ENCODE measurements at places on chromosomes 7 and 10.

GRCh38 chr7:3002631-3003030 is 41.0 kb downstream of the CARD11 start:
- DNase-seq = no peak

- DNase-seq = no peak
These were observed 84.1 kb upstream of the PRR15 start for GRCh38 chr7:29479301-29480200.

DNA sequence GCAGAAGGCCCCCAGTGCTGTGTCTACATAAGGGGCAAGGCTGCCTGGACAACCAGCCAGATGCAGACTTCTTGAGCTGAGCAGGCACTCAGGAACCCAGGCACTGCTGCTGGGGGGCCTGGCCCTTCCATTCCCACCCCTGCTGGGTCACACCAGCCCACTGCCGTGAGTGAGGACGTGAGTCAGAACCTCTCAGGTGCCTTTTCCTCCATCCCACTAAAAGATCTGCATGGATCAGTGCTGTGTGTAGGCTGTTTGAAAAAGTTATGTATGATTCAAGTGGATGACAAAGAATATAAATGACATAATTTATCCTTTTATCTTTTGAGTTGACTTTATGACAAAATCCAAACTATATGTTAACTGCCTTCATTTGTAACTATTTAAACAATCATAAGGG is 499.3 kb downstream of the INHBA start:
- DNase-seq = no peak

DNA sequence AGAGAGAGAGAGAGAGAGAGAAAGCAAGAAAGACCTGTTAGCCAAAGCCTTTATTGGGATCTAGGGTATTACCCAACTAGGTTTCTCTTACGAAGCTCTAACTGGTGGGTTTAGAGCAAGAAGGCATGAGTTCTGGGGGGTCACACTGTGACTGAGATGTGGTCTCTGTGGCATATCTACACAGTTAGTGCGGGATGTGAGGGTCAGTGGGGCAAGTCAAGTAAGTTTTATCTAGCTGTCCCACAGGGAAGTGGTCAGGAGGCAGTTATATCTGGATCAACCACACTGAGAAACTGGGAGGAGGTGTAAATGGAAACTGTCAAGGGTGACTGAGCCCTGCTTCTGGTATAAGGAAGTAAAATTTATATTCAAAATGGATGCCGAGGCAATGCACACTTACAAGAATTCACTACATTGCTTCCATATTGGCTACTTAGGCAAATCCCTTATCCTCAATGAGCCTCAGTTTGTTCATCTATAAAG is 331.6 kb upstream of the HPS1 start:
- DNase-seq = no peak

DNA sequence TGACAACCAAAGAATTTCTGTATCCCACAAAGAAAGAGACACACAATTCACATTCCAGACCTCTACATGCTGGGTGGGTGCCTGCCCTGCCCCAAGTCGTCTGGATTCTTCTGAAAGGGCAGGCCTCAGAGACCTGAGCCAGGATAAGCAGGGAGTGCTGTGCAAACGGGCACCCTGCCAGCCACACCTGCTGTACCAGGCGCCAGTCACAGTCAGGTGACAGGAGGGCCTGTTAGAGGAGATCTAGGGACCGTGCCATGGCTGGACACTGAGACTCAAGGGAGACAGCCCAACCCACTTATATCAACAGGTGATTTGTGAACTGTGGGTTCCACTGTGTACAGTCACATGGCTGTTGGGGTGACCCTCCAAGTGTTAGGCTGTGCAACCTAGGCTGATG is 103.1 kb upstream of the AFAP1L2 start:
- DNase-seq = peak; percentile 74

- no peak for DNase-seq
These were observed 14.9 kb downstream of the OR9A2 start for GRCh38 chr7:143012001-143012400.

GRCh38 chr10:124073978-124074377 is 19.4 kb downstream of the CHST15 start:
- DNase-seq = no peak

All from Right ventricle myocardium superior (tissue), 1 donor.